Osteocyte (in vitro differentiated cells): ENCODE measurements at places on chromosomes 4 and X. TPM values are rescaled to one million over a fixed set of nuclear protein-coding genes. Genes with fewer than 3 reads are reported as not detected.

DNA sequence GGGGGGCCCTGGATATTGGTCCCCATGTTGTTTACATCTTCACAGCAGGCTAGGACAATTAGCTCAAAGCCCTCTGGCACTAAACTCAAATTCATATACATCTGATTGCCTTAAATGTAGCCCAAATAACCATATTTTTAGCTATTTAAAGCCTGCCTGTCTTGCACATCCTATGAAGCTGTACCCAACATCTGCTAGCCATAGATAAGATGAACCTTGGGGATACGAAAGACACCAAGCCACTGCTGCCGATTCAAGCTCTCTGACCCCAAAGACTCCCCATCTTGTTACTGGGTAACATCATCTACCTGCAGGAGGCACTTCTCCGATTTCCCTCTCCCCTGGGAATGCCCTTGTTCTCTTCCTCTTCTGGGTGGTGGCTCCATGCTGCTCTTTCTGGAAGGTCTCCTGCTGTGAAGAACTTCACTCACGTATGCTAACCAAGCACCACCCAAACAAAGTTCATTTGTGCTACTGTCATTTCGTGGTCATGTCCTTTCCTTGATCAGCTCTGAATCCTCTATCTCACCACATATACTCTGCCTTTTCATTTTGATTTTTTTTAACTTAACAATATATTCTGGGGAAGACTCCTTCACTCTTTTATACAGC, 107.7 kb upstream of the ATXN3L start:
- H3K27me3 ChIP-seq: no peaks in the 10 kb centered on the region
- peak overlapping the region; percentile 81 for H3K27ac ChIP-seq
- DNase-seq: no peak
- peaks cover 34% of the 10 kb centered on the region for H3K4me1 ChIP-seq
- no peaks in the 10 kb centered on the region for H3K36me3 ChIP-seq

GRCh38 chr4:15232366-15233263, 195.2 kb upstream of the C1QTNF7 start:
- H3K27me3 ChIP-seq: no peaks in the 10 kb centered on the region
- H3K4me3 ChIP-seq: peak overlapping the region; percentile 23
- H3K4me1 ChIP-seq: peaks cover 37% of the 10 kb centered on the region
- peak overlapping the region; percentile 88 for H3K27ac ChIP-seq
- no peak for DNase-seq
- H3K36me3 ChIP-seq: no peaks in the 10 kb centered on the region

DNA sequence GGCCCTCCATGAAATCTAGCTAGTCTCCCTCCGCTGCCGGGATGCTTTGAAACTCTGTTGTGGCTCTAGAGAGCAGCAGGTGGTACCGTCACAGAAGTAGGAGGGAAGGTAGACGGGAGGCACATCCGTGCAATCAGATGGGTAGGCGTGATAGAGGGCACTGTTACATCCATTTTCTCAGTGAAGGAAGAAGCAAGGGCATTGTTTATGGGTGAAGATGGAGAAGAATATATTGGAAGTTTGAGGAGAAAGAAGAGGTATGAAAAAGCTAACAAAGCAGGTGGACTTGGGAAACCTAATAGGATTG, 1.3 kb downstream of the ANAPC4 start:
- no peak for DNase-seq
- H3K27ac ChIP-seq: no peak overlapping the region
- no peak overlapping the region for H3K4me3 ChIP-seq
- H3K27me3 ChIP-seq: no peaks in the 10 kb centered on the region

DNA sequence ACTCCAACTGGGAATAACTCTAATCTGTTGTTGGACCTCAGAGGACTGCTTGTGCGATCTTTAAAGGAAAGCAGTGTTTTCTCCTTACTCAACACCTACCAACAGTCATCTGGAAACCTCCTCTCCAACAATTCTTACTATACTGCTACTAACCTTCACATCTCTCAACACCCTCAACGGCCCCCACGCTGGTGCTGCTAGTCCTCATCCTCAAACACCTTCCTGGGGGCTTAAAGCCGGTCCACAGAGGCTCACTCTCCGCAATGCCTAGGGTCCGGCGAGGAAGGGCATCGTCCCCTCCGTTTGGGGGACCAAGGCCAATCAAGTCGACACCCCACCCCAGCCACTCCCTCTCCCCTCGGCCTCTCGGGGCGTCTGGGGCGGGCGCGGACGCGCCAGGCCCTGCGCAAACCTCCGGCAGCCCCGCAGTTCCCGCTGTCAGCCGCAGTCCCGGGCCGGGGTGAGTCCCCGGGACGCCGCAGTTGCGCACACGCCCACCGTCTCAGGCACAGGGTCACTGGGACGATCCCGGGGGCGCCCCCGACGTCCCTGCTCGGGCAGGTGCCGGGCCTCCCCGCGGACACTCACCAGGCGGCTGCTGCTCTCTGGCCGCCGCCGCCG, 418 bp downstream of the TAB3 start:
- peaks cover 9% of the 10 kb centered on the region for H3K4me1 ChIP-seq
- peaks cover 7% of the 10 kb centered on the region for H3K27me3 ChIP-seq
- DNase-seq: peak; percentile 85

- no peak overlapping the region for H3K27ac ChIP-seq
- no peak overlapping the region for H3K4me3 ChIP-seq
- no peak for DNase-seq
- H3K4me1 ChIP-seq: peaks cover 3% of the 10 kb centered on the region
- H3K27me3 ChIP-seq: no peaks in the 10 kb centered on the region
- no peaks in the 10 kb centered on the region for H3K36me3 ChIP-seq
Measured at GRCh38 chr4:98672583-98673287, 14.3 kb upstream of the TSPAN5 start.

DNA sequence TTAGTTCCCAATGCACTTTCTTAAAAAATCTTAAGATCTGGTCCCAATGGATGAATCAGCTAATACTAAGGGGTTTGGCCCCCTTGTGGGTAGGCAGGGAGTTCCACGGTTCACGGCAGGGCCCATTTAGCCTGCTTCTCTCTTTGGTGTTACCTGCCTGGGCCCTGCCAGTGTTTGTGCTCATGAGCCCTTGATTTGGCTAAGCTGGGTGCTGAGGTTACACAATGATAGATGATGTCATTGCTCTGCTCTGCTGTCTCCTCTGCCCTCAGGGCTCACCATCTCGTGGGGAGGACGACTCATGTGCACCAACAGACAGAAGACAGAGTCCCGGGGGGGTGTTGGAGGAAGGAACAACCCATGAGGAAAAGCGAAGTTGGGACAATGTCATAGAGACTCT, 24.4 kb downstream of the RTL5 start:
- H3K4me3 ChIP-seq: no peak overlapping the region
- no peaks in the 10 kb centered on the region for H3K27me3 ChIP-seq
- peaks cover 2% of the 10 kb centered on the region for H3K4me1 ChIP-seq
- H3K27ac ChIP-seq: no peak overlapping the region

GRCh38 chrX:10199212-10199611, 42.4 kb downstream of the CLCN4 start:
- H3K36me3 ChIP-seq: no peaks in the 10 kb centered on the region
- H3K4me1 ChIP-seq: no peaks in the 10 kb centered on the region
- H3K27me3 ChIP-seq: no peaks in the 10 kb centered on the region
- no peak overlapping the region for H3K4me3 ChIP-seq
- DNase-seq: no peak

- H3K27me3 ChIP-seq: no peaks in the 10 kb centered on the region
- H3K4me3 ChIP-seq: no peak overlapping the region
- DNase-seq: no peak
- no peaks in the 10 kb centered on the region for H3K4me1 ChIP-seq
Measured at GRCh38 chrX:53580742-53581504, 105.6 kb downstream of the HUWE1 start.

DNA sequence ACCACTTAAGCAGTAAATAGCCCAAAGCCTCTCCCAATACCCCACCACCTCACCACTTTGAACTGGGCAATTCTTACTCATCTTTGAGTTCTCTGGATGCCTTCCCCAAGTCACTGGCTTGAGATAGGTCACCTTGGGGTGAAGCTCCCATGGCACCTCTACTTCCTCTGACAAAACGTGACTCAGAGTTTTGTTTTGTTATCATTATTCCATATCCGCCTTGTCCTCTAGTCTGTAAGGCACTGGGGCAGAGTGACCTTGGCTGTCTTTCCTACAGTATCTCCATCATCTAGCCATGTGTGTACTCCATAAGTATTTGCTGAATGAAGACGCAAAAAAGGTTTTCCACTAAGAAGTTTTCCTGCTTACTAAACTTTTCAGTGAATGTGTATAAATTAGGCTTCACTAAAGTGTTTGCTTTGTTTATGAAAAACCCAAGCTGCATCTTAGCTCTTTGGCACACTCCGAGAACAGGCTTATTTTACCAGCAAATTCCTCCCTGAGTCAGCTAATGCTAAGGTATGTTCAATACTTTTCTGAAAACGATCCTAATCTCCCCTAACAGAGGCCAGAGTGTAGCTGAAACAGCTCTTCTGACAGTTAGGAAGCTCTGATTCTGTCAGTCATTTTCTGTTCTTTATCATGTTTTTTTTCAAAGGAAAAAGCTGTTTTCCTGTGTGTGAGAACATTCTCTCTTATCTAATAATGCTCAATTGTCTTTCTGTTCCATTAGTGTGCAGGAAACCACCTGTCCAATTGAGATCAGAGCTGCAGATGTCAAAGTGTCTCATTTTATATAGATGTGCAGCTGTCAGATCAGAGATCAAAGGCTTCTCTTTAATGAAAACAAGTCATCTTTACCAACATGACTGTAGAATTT, 30.2 kb upstream of the TSPAN5 start:
- H3K36me3 ChIP-seq: no peaks in the 10 kb centered on the region
- no peak overlapping the region for H3K4me3 ChIP-seq
- H3K27me3 ChIP-seq: no peaks in the 10 kb centered on the region
- peak overlapping the region; percentile 76 for H3K27ac ChIP-seq
- DNase-seq: no peak

DNA sequence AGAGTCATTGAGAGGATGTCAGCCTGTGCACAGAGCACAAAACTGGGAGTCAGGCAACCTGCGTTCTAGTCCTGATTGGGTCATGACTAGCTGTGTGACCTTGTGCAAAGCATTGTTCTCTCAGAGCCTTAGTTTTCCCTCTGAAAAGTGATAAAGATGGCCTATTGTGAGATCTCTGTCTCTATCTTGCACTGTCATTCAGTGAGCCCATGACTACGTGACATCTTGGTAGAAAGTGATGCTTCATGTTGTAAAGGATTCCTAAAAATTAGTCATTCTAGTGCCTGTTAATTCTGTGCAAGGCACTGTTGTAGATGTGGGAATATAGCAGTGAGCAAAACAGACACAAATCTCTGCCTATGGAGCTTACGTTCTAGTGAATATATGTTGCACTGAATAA, 2.5 kb downstream of the PGRMC1 start:
- peaks cover 22% of the 10 kb centered on the region for H3K4me1 ChIP-seq
- no peak overlapping the region for H3K27ac ChIP-seq
- H3K4me3 ChIP-seq: no peak overlapping the region
- H3K36me3 ChIP-seq: peaks cover 3% of the 10 kb centered on the region
- no peak for DNase-seq

DNA sequence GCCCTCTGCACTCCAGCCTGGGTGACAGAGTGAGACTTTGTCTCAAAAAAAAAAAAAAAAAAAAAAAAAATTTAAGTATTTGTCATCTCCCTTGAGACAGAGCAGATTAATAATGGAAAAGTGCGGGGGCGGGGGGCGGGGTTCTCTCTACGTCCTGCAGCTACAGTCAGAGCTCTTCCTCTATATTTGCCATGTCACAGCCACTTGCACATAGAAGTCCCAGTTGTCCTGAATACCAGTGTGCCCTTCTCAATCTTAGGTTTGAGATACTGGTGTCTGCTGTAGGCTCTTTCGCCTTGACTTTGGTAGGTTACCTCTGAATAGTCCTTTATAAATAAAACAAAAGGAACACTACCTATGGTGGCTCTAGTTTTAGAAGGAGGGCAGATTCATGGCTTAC, 237.8 kb upstream of the PGRMC2 start:
- DNase-seq: no peak
- peak overlapping the region; percentile 89 for H3K27ac ChIP-seq
- no peaks in the 10 kb centered on the region for H3K27me3 ChIP-seq

GRCh38 chr4:119632216-119632615, 3.6 kb upstream of the PDE5A start:
- no peak overlapping the region for H3K27ac ChIP-seq
- H3K4me1 ChIP-seq: peaks cover 11% of the 10 kb centered on the region
- no peaks in the 10 kb centered on the region for H3K27me3 ChIP-seq
- no peak overlapping the region for H3K4me3 ChIP-seq
- DNase-seq: no peak
- H3K36me3 ChIP-seq: no peaks in the 10 kb centered on the region

DNA sequence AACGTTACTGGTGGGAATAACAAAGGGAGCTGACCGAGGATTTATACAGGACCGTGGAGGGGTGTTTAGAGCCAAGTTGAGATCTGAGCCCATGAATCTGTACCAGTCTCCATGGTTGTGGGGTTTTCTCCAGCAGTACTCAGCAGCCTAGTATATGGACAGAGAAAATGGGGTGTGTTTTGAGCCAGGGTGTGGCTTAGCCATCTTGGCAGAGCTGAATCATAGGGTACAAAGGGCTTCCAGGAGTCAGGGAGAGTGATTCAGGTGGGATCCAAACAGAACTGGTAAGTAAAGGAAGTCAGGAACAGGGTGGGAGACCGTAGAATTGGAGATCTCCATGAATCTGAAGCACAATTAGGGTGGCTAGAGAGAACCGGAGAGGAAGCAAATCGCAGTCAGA, 7.4 kb upstream of the HPRT1 start:
- H3K4me1 ChIP-seq: no peaks in the 10 kb centered on the region
- no peaks in the 10 kb centered on the region for H3K36me3 ChIP-seq
- no peak for DNase-seq

DNA sequence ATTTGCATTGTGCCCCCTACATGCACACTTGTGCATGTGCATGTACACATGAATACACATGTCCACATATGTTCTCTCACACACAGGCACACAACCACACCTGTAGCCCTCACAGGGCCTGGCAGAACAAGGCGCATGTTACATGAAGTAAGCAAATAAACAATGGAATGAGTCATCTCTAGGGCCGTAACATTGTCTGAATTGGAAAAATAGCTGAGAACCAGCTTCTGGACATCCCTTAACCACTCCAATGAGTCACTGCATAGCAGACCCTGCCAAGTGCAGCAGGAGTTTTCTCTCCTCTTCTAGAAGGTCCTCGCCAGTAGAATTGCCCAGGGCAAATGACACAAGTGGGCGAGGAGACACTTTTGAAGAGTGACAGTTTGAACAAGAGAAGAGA, 66.1 kb downstream of the MAGEA10 start:
- H3K27me3 ChIP-seq: no peaks in the 10 kb centered on the region
- no peak overlapping the region for H3K27ac ChIP-seq
- no peak for DNase-seq

- DNase-seq: no peak
- H3K27ac ChIP-seq: peak overlapping the region; percentile 11
- H3K4me1 ChIP-seq: peaks cover 42% of the 10 kb centered on the region
- no peak overlapping the region for H3K4me3 ChIP-seq
Measured at GRCh38 chr4:147981305-147981704, 249.4 kb downstream of the ARHGAP10 start.

Gene GAK
- total RNA-seq: 76.7 and 93.8 TPM in 2 replicates

Gene ZAR1
- not detected in 2 replicates for total RNA-seq

Gene MAGEB10
- total RNA-seq: not detected in 2 replicates

Gene NXF2
- not detected in 2 replicates for total RNA-seq

Gene SPIN2A
- 1.2 and 2.5 TPM in 2 replicates for total RNA-seq

Gene TBX22
- not detected in 2 replicates for total RNA-seq
